ENCODE measurements at places on chromosomes 1 and 21. TPM values are rescaled to one million over a fixed set of nuclear protein-coding genes. Genes with fewer than 3 reads are reported as not detected.

AMPD1 gene
- total RNA-seq, result not detected

- H3K27ac ChIP-seq, result no peak overlapping the region
- no peaks in the 10 kb centered on the region for H3K27me3 ChIP-seq
- no peaks in the 10 kb centered on the region for H3K36me3 ChIP-seq
- DNase-seq, result no peak
Measured at GRCh38 chr1:179742291-179742690, 800 bp upstream of the FAM163A start.

- no peaks in the 10 kb centered on the region for H3K36me3 ChIP-seq
- no peaks in the 10 kb centered on the region for H3K27me3 ChIP-seq
- H3K27ac ChIP-seq, result no peak overlapping the region
- peak overlapping the region; percentile 76 for H3K4me3 ChIP-seq
- DNase-seq, result peak; percentile 79
Measured at GRCh38 chr1:201982082-201982622, 296 bp upstream of the RNPEP start.

GRCh38 chr1:117339866-117340700, 27.2 kb upstream of the MAN1A2 start:
- H3K27ac ChIP-seq, result no peak overlapping the region
- no peak for DNase-seq
- H3K36me3 ChIP-seq, result no peaks in the 10 kb centered on the region
- no peaks in the 10 kb centered on the region for H3K4me1 ChIP-seq
- H3K4me3 ChIP-seq, result no peak overlapping the region

Data from ovary (tissue), 10 donors.